ENCODE measurements at places on chromosomes 6 and 20.

DNA sequence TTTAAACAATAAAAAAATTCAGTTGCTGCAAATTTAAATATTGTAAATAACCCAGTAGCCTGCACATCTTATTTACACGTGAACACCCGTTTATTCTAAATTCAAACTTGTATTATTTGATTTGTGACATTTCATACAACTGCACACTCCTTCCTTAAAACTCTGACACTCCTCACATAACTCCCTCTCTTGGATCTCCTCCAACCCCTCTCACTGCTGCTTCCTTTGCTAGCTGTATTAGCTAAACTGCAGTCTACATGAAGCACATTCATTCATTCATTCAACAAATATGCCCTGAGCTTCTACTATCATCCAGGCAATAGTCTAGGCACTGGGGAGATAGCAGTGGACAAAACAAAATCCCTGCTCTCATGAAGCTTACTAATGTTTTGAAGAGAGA is 47.0 kb downstream of the FBXL4 start:
- ATAC-seq = no peak

DNA sequence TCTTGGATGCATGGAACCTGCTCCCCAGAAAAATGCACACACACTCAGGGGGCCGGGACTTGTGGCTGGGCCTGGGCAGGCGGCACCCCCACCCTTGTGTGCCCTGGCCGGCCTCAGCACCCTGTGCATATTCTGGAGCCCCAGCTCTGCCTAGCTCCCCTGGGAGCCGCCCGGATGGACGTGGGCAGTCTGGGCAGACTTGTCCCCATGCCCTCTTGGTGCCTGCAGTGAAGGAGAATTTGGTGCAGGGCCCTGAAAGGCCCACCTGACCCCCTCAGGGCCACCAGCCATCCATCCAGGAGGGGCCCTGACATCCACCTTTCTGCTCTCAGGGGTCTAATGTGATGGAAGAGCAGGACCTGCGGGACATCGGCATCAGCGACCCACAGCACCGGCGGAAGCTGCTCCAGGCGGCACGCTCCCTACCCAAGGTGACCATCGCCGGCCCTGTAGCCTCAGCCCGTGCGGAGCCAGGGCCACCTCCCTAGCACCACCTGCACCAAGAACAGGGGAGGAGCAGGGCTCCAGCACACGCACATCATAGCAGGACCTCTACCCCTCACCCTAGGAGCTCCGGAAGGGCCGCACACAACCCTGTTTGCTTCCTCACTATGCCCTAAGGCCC is 62.8 kb downstream of the TCP11 start:
- ATAC-seq = no peak

DNA sequence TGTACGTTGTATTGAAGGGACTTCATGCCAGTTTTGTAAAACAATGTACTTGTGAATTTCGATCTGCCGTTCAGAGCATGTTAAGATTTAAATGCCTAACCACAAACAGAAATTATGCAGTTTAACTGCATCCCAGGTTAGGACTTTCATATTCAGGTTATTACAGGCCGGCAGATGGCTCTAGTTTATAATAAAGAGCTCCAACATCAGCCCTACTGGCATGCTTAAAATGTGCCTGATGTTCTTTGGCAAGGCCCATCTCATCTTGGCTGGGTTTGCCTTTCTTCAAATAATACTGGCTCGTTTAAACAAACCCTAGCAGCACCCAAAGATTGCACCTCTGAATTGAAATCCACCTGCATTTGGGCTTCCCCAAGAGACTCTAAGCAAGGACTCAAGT is 169.3 kb upstream of the RIN2 start:
- ATAC-seq = no peak

GRCh38 chr6:118668761-118669385 is 17.5 kb upstream of the CEP85L start:
- ATAC-seq = peak; percentile 92

DNA sequence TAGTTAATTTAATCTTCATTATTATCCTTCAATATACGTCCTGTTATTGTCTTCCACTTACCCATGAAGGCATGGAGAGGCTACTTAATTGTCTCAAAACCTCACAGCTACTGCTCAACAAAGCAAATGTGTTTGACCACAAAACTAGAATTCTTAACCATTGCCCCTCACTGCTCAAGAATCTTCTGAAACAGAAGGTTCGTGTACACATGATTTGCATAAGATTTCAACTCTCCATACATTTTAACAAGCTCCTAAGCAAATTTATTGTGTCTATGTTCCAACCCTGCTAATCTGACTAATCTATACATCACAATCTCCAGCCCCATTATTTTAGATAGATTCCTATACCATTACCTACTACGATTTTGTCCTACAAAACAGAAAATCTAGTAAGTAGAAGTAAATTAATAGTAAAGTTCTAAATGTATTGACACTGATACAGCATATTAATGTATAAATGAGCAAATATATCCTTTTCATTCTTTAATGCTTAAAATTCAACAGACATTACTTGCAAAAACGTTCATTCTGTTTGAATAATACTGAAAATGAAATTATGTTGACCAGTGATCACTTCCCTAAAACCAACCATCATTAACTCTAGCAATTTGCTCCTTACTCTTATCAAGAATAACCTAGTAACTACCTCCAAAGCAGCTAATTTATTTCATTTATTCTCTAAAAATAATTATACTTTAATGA is 89.7 kb upstream of the RNF217 start:
- no peak for ATAC-seq

GRCh38 chr6:105650347-105650746 is 247.5 kb upstream of the PREP start:
- ATAC-seq = no peak

DNA sequence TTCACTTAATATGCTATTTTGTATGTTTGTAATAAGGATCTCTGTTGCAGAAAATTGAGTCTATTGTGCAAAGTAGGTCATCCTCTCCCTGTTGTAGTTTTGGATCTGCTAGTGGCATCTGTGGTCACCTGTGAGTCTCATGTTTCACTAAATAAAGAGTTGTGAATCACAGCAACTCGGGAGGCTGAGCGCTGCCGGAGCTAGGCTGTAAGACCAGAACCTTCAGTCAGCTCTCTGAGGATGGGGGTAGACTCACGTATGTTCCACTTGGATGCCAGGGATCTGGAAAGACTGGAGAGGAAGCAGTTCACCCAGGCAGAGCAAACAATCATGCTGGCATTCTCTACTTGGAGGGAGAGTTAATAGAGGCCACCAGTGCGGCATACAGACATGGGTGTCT is 187.3 kb upstream of the FOXA2 start:
- ATAC-seq = no peak

DNA sequence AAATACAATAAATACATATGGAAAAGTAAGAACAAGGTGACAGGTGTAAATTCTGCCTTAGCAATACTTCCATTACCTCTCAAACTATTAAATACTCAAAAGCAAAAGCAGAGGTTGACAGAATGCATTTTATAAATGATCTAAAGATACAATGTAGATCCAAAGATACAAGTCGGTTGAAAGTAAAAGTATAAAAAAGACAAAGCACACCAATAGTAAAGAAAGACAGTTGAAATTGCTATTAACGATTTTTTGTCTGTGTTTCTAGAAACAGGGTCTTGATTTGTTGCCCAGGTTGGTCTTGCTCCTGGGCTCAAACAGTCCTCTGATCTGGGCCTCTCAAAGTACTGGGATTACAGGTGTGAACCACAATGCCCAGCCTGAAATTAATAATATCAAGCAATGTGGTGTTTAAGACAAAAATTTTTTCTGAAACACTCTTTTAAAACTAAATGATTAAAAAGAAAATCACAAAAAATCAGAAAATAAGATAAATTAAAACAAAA is 23.9 kb downstream of the ULBP1 start:
- no peak for ATAC-seq

- ATAC-seq = no peak
These were observed 75.6 kb downstream of the MMS22L start for GRCh38 chr6:97207383-97207782.

- no peak for ATAC-seq
These were observed 10.4 kb downstream of the MOCS1 start for GRCh38 chr6:39923861-39924260.

All from SK-N-SH treated with all-trans-retinoic acid at 6 μM for 48 hours (cell line).